ENCODE measurements at places on chromosomes 6 and 20. TPM values are rescaled to one million over a fixed set of nuclear protein-coding genes. Genes with fewer than 3 reads are reported as not detected.

The L3MBTL1 gene
- total RNA-seq: 24.9 TPM

DNA sequence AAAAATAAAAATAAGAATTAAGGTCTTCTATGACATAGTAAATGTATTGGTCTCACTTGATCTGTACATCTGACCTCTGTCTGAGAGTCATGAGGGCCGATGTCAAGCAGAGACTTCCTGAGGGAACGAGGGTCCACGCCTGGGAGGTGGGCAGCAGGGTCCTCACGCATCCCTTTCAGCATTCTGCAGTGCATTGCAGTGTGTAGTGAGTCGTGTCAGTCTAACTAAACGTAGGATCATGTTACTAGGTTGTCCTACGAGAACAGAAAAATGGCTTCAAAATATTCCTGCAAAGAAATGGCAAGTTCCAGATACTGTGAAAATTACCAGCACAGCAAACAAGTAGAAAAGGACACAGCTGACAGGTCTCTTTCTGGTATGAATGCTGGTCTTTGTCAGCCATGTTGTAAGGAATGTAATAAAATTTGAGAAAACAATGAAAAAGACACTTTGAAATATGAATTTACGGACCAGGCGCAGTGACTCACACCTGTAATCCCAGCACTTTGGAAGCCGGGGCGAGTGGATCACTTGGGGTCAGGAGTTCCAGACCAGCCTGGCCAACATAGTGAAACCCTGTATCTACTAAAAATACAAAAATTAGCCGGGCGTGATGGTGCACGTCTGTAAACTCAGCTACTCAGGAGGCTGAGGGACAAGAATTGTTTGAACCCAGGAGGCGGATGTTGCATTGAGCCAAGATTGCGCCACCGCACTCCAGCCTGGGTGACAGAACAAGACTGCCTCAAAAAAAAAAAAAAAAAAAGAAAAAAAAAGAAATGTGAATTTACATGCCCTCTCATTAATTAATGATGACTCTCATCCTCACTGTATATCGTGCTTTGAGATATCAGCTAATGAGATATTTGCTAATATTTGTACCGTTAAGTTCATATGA is 2.4 kb upstream of the AHCY start:
- no peak for DNase-seq
- no peaks in the 10 kb centered on the region for H3K36me3 ChIP-seq
- no peak overlapping the region for H3K27ac ChIP-seq
- no peaks in the 10 kb centered on the region for H3K27me3 ChIP-seq
- no peak overlapping the region for H3K4me3 ChIP-seq

DNA sequence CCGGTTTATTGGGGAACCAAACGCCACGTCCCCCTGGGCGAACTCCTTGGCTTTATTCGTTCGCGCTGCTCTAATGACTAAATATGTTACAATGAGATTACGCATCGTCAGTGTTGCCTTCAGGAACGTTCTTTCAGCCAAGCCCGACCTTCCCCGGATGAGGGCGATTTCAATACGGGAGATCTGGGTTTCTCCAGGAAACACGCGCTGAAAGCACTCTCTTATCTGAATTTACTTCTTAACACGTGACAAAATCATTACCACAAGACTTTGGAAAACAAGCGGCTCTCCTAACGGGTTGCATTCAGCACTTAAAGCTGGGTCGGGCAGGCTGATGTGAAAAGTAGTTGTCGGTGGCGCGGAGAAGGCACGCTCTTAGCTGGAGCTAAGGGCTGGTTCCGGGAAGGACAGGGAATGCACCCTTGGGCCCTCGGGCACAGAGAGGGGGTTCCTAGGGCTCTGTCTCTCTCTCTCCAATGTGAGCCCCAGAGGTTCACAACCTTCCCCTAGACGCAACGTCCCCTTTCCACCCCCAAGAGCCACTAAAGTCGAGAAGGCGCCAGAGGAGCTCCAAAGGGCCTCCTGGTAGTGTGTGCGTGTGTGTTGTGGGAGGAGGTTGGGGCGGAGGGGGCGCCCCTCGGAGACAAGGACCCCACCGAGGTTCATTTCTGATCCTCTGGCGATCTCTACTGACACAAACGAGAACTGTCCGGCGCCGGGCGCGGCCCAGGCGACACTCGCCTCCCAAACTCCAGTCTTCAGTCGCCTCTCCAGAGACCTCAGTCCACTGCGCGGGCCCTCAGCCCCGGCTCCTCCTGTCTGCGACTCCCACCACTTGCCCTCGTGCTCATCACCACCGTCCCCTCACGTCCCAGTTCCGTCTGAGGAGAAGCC is 7.1 kb upstream of the NKX2-2 start:
- H3K27ac ChIP-seq: peak overlapping the region; percentile 10
- peak overlapping the region; percentile 32 for H3K4me3 ChIP-seq
- peaks cover 37% of the 10 kb centered on the region for H3K4me1 ChIP-seq

GRCh38 chr6:55276745-55277530 is 50.3 kb upstream of the GFRAL start:
- peak overlapping the region; percentile 1 for H3K4me3 ChIP-seq
- no peak overlapping the region for H3K27ac ChIP-seq
- peak; percentile 56 for DNase-seq
- peaks cover 4% of the 10 kb centered on the region for H3K4me1 ChIP-seq
